Germinal center (tissue), 1 donor: ENCODE measurements at places on chromosomes 7 and 10.

GRCh38 chr10:29619241-29619669, 15.5 kb downstream of the SVIL start:
- no peak for DNase-seq

- DNase-seq: no peak
Observed at GRCh38 chr7:108261560-108262255, 131.5 kb upstream of the LAMB4 start.

GRCh38 chr10:34116220-34116641, 698.9 kb downstream of the PARD3 start:
- DNase-seq: no peak

DNA sequence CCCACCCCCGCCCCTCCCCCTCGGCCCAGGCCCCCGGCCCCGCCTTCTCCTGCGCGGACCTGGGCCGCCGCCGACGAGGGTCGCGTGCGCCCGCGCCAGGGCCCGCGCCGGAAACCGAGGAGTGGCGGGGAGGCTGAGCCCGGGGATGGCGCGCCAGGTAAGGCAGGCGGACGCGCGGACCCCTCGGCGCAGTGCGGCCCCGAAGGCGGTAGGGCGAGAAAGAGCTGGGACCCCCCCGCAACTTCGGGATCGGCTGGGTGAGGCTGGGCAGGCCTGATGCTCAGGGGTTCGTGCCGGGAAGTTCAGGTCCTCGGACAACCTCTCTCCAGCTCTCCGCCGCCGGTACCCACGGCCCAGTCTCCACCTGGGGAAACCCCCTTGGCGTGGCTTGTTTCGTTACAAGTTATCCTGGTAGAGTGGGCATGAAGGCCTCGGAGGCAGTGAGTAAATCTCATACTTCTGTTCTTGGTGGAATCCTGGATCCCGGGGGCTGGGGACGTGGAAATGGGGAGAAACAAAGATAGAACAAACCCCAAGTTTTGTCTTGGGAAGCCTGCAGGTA, 58.4 kb downstream of the ZNF467 start:
- no peak for DNase-seq

DNA sequence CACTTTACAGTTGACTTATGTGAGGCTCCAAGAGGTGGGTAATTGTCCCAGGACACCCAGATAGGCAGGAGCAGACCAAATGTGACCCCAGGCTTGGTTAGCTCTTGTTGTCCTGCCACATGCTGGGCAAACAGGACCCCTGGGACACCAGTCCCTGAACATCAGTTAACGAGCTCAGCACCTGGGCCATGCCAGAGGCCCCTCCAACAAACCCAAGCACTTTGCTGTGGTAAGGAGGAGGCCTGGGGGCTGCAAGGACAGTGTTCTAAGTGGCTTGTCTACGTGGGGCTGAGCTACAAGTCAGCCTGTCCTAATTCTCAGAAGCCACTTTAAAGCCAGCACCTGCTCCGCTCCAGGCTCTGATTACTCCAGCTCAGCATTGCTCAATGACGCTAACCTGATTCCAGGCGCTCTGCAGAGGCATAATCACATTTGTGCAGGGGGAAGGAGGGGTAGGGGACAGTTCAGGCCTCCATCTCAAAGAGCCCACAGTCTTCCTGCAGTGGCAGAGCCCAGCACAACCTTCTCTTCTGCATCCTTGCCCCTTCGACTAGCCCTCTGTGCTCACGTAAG, 57.2 kb downstream of the DDC start:
- no peak for DNase-seq

- no peak for DNase-seq
Observed at GRCh38 chr10:132055616-132056015, 10.1 kb upstream of the JAKMIP3 start.

DNA sequence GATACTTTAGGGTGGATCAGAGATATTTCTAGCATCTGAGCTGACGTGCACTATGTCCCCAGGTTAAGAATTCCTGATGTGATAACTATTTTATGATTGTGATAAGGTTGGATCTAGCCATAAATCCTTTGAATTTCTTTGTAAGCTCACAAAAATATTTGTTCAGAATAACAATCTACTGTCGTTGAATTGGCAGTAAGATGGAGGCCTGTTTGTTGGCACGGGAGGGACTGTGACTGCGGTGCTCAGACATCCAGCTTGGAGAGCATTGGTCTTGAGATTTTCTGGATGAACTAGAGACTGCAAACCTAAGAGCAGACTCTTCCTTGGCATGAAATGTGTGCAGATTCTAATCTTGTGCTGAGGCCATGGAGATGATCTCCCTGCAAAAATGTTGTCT, 131.1 kb downstream of the LRRC4 start:
- DNase-seq: no peak

GRCh38 chr10:51574248-51575048, 124.9 kb downstream of the CSTF2T start:
- no peak for DNase-seq

- DNase-seq: peak; percentile 53
Observed at GRCh38 chr7:140517546-140518369, 38.5 kb upstream of the MKRN1 start.

DNA sequence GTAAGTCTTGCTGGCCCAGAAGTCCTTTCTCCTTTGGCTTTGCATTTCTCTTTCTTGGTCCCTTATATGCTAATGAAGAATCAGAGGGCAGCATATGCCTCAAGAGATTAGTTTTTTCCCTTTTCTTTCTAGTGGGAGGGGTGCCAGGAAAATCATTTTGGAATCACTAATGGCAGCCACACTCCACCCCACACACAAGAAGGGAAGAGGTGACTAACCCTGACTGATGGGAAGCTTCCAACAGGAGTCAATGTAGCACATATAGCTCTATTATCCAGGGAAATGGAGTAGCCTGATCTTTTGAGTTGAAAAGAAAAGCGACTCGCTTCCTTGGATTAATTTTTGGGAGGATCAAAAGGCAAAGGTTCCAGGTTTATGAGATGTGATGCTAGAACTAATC, 225.3 kb downstream of the KIF20B start:
- DNase-seq: no peak

DNA sequence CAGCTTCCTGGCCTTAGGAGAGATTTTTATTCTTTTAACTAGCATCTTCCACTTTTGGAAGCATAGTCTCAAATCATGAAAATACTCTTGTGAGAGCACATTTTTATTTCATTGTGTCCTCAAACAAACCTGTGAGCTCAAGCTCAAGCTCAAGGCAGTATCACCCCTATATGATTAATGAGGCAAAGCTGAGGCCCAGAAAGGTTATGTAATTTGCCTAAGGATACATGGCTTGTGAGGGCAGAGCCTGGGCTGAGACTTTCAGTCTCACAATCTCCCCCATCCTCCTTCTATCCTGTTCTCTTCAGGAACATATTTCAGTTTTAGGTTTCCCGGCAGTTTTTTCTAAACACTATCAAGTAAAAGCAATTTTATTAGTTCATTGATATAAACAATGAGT, 359.5 kb downstream of the PTEN start:
- no peak for DNase-seq

DNA sequence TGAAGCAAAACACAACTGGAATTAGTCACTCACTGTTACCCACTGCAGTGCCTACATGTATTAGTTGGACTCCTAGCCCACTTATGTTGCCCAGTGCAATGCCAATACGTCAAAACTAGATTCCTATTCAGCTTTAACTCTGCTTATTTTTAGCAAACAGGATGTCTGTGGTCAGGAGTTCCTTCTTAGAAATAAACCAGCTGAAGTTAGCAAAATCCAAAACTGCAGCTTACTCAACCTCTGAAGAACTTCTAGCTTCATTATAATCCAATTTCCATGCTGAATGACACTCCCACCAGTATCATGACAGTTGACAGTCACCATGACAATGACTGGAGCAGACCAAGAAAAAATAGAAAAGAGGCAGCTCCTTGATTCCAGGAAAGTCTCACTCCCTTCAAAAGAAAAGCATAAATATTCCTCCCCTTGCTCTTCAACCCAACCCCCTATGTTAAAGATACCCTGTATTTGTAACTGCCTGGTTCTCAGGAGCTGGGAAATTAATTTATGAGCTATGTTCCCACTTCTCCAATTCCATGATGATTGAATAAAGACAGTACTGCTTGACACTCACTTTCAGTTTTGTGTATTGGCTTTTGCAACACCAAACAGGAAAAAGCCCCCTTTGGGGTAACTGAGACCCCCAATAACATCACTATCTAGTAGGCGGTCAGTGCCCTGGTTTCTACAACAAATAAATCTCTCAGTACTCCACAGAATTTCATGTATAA, 327.4 kb downstream of the SORCS1 start:
- DNase-seq: no peak

DNA sequence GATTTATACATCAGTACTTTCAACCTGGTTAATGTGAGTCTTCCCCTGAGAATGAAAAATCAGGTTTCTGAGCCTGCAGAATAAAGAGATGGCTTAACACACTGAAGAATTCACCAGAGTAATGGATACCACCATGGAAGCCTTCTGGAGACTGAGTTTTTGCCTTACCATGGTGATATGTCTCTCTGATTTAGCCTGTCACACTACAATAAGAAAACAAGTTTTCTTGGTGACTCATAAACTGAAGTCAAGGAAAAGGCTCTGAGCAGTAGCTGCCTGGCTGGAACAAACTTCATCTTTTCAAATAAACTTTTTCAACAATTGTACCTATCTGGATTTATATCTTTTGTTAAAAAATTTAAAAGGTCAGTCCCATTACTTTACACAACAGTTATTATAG, 229.0 kb downstream of the PRPF18 start:
- DNase-seq: no peak

DNA sequence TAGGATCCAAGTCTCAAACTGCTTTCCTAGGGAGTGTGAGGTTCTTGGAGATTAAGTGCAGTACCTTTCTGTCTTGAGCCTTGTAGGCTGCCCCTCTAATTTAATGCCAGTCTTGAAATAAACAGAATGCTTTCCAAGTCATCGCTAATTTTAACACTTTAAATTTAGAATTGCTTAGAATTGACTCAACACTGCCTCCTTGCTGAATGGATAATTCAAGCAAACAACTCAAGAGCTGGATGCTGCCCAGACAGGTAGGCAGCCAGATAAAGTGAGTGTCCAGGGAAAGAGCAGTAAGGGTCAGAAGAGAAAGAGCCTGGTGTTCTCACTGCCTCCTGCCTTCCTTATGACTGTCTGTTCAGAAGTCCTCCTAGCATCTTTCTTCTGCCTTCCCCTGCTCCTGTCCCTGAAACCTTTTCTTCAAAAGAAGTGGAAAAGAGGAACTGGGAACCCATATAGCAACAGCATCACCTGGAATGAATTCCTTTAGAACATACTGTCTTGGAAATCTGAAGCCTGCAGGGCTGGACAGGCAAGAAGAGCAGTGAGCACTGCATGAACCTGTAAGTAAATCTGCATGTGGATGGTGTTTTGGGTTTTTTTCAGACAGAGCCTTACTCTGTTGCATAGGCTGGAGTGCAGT, 3.1 kb upstream of the GOT1 start:
- no peak for DNase-seq

GRCh38 chr10:311901-312665, 176.8 kb downstream of the ZMYND11 start:
- DNase-seq: peak; percentile 67

DNA sequence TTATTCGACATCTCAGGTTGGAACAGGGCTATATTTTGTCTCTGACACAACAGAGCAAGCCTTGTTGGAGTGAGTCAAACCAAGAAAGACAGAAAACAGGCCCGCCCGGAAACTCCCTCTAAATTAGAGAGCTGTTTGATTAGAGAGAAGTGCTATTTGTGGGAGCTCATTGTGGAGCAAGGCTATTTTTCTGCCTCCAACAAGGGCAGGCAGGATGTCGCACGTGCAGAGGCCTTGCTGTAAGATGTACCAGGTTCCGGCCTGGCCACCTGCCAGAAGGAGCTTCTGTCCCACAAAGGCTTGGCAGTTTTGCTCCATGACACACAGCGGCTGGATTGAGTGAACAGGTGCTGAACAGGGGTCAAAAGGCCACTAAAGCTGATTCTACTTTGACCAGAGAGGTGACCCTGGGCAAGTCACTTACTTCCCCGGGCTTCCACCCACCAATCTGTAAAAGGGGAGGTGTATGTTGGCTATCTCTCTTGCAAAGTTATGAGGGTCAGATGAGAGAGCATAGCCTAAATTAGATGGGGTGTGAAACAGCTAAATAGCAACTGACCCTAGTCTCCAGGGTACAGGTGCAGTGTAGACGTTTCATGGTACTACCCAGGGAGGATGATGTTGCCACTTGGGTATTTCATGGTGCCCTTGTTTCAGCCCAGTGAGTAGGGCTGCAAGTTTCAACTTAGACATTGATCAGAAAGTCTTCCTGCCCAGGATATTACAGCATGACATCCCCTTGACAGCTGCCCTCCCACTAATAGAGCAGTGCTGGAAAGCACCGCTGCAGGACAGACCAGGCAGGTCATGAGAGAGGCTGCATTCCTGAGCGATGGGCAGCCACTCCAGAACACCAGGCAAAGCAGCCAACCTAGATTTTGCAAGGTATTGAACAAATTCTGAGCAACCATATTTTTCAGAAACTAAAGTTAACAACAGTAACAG, 62.0 kb downstream of the VSTM4 start:
- DNase-seq: no peak

DNA sequence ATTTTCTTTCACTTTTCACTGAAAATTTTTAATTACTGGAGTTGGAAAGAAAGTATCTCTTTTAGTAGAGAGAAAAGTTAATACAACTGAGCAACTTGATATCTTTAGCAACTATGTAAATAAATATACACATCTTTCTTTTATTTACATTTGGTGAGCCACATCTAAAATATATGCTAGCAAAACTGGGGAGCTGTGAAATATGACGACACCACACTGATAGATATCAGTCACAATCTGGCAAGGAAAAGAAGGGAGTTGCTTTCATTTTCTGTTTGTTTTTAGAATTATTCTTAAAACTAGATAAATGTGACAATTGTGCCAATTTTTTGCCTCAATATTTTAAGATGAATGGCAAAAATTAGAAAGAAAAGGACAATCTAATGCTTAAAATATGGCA, 2.7 kb upstream of the ZNF804B start:
- DNase-seq: no peak

DNA sequence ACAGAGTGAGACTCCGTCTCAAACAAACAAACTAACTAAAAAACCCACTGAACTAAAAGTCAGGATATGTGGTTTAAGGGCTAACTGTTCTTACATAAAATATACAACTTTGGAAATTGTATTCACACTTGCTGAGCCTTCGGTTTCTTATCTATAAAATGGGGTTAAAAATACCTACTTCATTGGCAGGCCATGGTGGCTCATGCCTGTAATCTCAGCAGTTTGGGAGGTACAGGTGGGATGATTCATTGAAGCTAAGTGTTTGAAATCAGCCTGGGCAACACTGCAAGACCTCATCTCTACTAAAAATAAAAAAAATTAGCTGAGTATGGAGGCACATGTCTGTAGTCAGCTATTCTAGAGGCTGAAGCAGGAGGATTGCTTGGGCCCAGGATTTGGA, 115.4 kb upstream of the KLF6 start:
- no peak for DNase-seq
